Activated naive CD4-positive, alpha-beta T cell treated with anti-CD3 and anti-CD28 coated beads, Interleukin-2, amount 50 U/mL, for 16 hours (primary cell): ENCODE measurements at places on chromosomes 4 and X.

DNA sequence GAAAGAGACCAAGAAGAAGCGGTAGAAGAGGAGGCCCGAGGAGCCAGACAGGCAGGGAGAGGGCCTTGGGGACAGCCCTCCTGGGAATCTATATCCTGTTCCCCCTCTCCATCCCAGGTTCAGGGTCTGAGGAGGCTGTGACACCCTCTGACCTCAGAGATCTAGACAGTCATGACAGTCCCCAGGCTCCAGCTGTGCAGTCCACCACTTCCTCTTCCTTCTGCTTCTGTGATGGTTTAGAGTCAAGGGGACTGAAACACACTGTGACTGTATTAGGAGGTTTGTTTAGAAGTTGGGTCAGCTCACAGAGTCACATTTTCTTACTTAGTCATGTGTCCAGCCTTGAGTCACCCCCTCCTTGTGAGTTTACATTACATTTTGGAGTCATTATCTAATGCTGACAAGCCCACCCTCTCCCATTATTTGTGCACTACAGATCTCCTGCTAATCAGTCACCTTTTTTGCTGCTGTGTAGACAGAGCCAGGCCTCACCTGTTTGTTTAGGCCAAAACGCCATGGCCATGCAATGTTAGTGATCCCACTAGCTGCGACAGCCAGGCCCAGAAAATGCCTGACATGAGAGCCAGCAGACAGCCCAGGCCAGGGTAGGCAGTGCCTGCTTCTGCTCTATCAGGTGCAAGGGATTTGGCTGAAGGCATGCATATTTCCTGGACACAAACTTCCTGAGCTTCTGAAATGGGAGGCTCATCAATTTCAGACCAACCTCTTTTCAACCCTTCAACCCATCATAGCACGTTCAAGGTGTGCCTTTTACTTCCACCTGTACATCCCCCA lies 26.0 kb downstream of the MANBA start:
- DNase-seq, result no peak

DNA sequence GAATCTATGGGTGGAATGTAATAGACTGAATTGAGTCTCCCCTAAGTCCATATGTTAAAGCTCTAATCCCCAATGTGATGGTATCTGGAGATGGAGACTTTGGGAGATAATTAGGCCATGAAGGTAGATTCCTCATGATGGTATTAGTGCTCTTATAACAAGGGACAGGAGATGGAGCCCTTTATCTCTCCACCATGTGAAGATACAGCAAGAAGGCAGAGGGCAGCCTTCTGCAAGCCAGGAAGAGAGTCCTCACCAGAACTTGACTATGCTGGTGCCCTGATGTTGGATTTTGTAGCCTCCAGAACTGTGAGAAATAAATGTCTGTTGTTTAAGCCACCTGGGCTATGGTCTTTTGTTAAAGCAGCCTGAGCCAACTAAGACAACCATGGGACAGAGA lies 76.4 kb upstream of the F8A3 start:
- DNase-seq, result no peak

GRCh38 chrX:121733514-121733913 lies 686.1 kb downstream of the GLUD2 start:
- DNase-seq, result no peak

DNA sequence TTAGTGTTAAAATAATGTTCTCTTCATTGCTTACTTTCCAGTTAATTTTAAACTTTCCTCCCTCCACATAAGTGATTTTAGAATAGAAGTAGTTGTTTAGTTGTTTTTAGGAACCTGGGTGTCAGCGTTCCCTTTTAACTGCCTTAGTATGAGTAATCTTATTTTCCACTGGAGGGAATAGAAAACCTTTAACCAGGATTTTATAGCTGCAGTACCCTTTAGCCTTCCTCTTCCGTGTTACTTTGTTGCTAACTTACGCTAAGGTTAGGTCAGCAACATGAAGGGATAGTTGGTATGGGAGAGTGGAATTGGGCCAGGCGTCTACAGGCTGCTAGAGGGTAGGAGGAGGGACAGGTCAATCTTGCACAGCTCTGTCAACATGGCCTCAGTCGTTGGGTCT lies 31.5 kb downstream of the SMS start:
- no peak for DNase-seq

- no peak for DNase-seq
These were observed 77.4 kb upstream of the GPR50 start for GRCh38 chrX:151099001-151099400.

DNA sequence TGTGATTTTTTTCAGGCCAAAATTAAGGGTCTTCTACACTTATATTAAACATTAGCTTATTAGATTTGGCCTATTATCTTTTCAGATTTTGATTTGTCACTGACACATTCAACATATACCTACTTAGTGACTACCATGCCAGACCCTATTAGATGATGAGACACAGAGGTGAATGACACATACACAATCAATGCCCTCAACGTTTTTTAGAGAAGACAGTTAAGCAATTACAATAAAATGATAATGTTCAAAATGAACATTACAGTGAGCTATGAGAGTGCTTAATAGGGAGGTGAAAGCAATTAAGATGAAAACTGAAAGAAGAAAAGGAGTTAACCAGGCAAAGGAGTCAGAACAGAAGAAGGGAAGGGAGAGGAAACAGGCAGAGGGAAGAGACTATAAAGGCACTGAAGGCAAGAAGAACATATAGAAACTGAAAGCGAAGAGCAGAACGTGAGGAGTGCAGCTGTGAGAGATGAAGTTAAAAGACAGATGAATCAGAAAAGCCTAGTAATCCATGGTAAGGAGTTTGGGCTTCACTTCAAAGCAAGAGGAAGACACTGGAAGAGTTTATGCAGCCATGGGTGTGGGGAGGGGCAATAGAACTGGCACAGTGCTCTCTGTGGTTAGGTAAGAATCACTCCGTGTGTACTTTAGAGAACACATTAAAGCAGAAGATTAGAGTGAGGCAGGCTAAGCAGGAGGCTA lies 119.0 kb downstream of the REELD1 start:
- peak; percentile 23 for DNase-seq

DNA sequence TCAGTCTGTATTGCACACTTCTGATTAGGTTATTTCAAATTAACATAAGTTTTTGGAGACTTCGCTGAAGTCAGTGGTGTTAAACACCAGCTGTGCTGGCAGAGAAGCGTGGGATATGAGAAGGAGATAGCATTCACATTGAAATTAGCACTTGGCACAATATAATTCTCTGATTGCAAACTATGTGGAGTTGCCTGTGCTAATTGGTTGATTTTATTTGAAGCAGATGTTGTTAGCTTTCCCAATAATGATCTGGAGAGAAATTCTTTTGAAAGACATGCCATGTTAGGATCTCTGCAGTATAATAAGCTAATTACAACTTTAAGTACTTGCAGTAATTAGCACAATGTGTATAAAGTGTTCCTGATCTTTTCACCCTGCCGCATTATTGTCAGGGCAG lies 367.4 kb upstream of the ARX start:
- DNase-seq, result no peak

GRCh38 chr4:139674875-139675550 lies 9.4 kb downstream of the MGST2 start:
- DNase-seq, result no peak

- DNase-seq, result no peak
These were observed 327.9 kb upstream of the PITX2 start for GRCh38 chr4:110950731-110951130.

DNA sequence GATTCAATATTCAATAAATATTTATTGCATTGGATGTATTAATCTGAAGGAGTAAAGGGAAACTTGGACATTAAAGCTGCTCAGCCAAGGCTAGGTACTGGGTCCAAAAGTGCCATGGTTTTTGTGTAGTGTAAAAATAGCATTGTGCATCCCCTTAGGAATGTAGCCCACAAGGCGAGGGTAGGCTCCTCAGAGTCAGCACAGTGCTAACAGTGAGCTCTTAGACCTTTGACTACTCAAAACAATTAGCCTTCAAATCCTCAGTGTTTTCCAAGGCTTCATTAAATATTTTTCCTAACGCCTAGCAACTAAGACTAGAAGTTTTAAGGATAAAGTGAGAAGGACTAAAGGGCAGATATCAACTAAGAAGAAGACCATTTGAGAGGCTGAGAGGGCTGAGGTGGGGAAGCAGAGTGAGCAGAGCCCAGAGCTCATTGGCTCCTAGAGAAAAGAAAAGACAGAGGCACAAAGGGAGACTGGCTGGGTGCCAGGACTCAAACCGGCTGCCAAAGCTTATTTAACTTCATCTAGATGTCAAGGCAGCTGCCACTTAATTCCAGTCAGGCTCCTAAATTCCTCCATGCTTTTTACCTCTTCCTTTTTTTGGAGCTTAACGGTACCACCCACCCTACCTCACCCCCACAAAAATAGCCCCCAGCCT lies 17.0 kb downstream of the PRKG2 start:
- DNase-seq, result no peak

DNA sequence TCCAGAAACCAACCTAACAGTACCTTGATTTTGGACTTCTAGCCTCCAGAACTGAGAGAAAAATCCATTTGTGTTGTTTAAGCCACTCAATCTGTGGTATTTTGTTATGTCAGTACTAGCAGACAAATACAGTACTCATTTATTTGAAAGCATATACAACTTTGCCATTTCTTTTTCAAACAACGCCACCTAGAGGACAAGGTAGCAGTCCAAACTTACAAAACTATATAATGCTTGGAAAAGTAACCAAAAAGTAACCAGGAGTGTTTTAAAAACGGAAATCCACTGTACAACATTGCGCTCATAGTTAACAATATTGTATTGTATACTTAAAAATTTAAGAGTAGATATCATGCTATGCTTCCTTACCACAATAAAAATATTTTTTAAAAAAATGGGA lies 37.0 kb upstream of the FGF13 start:
- no peak for DNase-seq

DNA sequence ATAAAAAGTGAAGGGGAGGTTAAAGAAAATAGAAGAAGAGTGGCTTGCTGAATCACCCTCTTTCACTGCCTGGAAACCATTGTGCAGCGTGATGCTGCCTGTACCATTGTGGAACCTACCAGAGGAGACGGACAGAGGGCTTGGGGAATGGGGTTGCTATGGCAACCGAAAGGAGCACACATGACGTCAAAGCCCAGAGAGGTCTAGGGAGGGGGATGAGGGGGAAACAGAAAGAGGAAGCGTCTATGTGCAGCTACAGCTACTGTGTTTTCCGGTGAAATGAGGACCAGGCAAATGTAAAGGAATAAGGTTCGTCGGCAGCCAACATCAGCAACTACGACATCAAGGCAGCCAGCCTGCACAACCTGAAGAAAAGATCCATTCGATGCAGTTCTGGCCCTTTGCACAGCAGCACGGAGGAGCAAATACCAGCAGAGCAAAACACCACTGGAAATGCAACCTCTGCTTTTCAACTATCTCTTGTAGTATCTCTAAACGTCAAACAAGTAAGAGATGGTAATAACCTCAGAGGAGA lies at the start of gene MAPK10:
MAPK10 (minus strand) TSS at position 110 of the 535 bp plus-strand sequence.
- peak; percentile 13 for DNase-seq

DNA sequence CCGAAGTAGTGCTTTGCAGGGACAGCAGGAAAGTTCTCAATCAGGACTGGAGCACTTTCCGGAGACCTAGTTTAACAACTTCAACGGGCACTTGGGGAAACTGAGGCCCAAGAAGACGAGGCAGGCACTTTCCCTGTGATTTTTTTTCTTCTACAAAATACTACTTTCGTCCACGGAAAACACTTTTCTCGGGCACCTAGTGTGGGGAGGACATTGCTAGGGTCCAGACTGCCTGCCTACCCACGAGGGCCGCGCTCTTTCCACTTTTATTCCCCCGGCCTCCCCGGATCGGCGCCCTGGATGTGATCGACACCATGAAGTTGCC lies 125.4 kb upstream of the CXorf66 start:
- DNase-seq, result no peak

GRCh38 chrX:27889878-27890277 lies 82.1 kb downstream of the MAGEB10 start:
- DNase-seq, result no peak

DNA sequence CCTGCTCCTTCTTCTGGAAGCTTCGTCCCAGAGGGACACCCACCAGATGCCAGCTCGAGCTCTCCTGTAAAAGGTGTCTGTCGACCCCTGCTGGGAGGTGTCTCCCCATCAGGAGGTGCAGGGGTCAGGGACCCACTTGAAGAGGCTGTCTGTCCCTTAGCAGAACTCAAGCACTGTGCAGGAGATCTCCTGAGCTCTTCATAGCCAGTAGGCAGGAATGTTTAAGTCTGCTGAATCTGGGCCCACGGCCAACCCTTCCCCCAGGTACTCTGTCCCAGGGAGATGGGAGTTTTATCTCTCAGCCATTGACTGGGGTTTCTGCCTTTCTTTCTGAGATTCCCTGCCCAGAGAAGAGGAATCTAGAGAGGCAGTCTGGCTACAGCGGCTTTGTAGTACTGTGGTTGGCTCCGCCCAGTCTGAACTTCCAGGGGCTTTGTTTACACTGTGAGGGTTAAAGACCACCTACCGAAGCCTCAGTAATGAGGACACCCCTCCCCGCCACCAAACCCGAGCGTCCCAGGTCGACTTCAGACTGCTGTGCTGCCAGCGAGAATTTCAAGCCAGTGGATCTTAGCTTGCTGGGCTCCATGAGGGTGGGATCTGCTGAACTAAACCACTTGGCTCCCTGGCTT lies 1383.0 kb upstream of the TENM3 start:
- no peak for DNase-seq

- DNase-seq, result no peak
These were observed 36.1 kb downstream of the EVC start for GRCh38 chr4:5746829-5747737.

DNA sequence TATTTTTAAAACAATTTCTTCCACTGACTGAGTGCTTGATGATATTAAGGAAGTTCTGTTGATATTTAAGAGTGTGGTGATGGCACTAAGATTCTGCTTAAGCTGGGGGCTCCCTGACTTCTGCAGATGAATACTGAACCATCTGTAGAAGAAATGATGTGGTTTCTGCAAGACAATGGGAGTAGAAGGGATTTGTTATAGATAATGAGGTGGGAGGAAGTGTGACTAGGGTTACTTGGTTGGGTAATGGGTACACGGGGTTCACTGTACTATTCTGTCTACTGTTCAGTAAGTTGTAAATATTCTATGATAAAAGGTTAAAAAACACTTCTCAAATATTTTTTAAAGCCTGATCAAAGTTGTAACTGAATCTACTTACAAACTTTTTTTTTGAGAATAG lies 60.9 kb upstream of the TXK start:
- DNase-seq, result no peak

DNA sequence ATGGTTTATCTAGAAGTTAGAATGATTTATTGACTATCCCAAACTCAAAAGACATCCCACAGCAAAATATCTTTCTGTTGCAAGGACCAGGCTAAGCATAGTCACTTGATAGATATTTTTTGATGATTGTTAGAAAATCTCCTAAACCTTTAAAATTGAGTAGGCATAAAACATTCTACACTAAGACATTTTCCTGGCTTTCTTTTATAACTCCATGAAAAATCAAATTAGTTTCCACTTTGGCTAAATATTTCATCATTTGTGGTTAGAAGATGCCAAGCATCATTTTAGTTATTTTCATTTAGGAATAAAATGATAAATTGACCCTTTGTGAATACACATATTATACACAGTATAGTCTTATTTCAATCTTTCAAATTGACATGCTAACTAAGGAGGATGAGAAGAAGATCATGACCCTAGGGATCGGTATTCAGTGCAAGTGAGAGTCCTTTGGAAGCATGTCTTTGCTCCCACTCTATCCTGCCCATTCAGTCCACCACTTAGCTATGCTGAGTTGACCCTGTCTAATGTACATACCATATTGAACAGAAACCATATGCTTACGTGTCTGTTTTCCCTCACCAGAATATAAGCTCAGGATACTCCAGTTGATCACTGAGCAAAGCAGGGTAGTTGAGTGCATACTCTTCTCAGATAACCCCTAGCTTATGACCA lies 136.6 kb upstream of the OTUD4 start:
- DNase-seq, result no peak

- no peak for DNase-seq
These were observed 13.7 kb downstream of the RIPPLY1 start for GRCh38 chrX:106889468-106889867.

GRCh38 chr4:73836373-73837279 lies at the start of gene CXCL6:
CXCL6 (plus strand) TSS chr4:73836678; CDS start chr4:73836751, 73 bp downstream.
- DNase-seq, result no peak
